ENCODE measurements at places on chromosomes 7 and 10.

- no peak for DNase-seq
Measured at GRCh38 chr7:155448632-155449007, 9.3 kb upstream of the EN2 start.

- no peak for DNase-seq
Measured at GRCh38 chr7:157525491-157525915, 188.7 kb downstream of the DNAJB6 start.

DNA sequence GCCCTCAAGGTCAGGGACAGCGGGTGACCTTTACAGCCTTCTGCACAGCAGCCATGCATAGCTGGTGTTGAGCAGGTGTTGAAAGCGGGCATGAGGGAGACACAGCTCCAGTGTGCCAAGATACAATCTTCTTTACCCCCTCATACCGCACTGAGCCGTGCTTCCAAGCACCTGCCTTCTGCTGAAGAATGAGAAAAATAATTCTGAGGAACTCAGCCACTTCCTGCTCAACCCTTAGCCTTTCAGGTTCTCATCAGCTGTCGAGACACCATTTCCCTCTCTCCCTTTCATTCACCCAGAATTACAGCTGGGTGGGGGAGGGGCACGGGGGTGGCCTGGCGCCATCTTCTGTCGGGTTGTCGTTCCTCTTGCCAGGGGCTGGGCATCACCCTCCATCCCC is 58.6 kb downstream of the COL13A1 start:
- no peak for DNase-seq

DNA sequence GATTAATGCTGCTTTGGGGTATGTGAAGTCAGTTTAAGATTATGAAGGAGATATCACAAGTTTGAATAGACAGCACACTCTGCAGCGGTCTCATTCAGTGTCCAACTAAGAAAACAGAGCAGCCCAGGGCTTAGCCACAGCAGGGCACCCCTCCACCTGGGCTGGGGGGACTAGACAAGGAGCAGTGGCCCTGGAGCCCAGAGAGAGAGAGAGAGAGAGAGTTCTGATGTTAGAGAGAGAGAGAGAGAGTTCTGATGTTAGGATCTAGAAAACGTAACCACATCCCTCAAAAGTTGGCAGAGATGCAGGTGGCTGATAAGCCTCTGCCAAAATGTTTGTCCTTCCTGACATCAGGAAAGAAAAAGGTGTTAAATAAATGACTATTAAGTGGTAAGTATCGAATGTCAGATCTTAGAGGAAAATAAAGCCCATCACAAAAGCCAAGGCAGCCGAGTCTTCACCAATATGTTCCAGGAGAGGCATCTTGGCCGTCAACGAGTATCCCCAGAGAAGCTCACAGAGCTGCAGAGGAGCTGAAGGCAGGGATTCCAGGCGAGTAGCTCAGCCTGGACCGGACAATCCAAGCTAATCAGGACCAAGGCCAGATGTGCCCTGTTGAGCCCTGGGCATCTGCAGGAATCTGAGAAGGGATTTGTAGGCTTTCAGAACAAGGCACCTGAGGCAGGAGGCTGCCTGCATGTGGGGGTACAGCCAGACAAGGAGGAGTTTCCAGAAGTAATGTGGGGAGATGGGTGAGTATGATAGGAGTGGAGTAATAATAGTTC is 150.1 kb upstream of the TCF7L2 start:
- DNase-seq, result no peak

GRCh38 chr10:103748020-103748419 is 107.4 kb downstream of the SH3PXD2A start:
- DNase-seq, result no peak
